ENCODE measurements at places on chromosomes 1 and 21.

GRCh38 chr1:245241526-245242130 lies 86.8 kb downstream of the KIF26B start:
- no peak for DNase-seq

GRCh38 chr1:157274698-157275534 lies 136.7 kb upstream of the ETV3 start:
- peak; percentile 1 for DNase-seq

GRCh38 chr1:171438441-171438840 lies 46.9 kb upstream of the PRRC2C start:
- peak; percentile 94 for DNase-seq

DNA sequence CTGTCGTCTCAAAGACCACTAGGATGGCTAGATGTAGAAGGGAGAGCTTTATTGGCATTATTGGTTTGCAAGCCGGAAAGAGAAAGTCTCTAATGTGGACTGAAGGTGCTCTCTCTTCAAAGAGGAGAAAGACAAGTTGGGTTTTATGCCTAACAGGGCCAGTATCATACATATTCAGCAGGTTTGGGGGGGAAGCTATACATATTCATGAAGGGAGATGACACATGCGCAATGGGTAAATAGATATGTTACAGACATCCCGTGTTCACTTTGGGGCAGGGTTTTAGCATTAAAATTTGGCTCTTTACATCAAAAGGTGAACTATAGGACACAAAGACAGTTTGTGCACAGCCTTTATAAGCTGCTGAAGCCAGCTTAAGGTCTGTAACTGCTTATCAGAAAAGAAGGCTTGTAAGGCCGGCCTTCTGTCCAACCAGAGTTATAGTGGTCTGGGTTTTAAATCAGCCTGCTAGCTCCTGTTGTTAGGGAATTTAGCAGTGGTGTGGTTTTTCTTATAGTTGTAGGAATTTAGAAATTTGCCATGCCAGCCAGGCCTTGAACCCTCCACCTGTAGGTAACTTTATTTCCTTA lies 46.5 kb upstream of the LRRN2 start:
- no peak for DNase-seq

DNA sequence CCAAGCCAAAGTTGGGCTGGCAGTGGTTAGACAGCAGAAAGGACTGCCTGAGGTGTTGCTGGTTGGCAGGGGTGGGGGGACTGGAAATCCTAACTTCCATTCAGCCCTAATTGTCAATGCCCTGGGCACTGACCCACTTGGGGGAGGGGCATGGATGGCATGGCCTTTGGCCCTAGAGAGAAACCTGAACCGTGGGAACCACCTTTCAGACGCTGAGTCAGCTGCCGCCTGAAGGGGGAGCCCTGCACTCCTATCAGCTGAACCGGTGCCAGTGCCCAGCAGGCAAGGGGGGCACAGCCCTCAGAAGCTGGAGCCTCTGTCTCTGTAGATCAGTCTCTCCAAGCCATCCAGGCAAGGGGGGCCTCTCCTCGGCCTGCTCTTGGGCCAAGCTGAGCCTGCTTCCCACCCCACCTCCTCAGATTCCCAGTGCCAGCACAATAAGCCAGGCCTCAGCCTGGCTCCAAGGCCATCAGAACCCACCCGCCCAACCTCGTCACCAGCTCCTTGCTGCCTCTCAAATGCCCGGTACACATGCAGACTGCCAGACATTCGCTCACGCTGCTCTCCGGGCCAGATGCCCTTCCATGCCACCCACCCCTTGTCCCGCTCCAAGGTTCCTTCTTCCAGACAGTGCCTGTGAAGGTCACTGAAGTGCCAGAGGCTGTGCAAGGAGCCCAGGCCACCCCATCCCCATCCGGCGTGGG lies 11.6 kb downstream of the TINAGL1 start:
- peak; percentile 24 for DNase-seq
